Calu3 (cell line): ENCODE measurements at places on chromosomes 2 and 18. TPM values are rescaled to one million over a fixed set of nuclear protein-coding genes. Genes with fewer than 3 reads are reported as not detected.

DNA sequence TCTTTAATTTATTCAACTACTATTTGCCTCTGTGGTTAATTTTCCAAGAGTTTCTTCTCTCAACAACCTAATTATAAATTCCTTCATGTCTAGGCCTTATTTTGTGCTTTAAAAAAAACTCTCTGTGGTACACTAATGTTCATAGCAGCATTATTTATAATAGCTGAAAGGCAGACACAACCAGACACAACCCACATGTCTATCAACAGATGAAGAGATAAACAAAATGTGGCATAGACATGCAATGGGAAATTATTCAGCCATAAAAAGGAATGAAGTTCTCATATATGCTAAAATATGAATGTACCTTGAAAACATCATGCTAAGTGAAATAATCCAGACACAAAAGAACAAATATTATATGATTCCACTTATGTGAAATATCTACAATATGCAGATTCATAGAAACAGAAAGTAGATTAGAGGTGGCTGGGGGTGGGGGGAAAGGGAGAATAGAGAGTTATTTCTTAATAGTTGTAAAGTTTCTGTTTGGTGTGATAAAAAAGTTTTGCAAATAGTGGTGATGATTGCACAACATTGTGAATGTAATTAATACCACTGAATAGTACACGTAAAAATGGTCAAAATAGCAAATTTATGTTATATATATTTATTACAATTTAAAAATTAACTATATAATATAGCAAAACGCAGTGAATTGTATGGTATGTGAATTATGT lies 28.1 kb upstream of the RASGRP3 start:
- no peaks in the 10 kb centered on the region for H3K4me1 ChIP-seq
- H3K27ac ChIP-seq, result no peak overlapping the region
- no peak for DNase-seq
- H3K36me3 ChIP-seq, result no peaks in the 10 kb centered on the region

Gene BOLL
- total RNA-seq, result not detected in 2 replicates

- DNase-seq, result no peak
- no peaks in the 10 kb centered on the region for H3K4me1 ChIP-seq
- no peaks in the 10 kb centered on the region for H3K36me3 ChIP-seq
- no peak overlapping the region for H3K27ac ChIP-seq
These were observed 6.7 kb downstream of the CAVIN2 start for GRCh38 chr2:191839918-191840804.

DNA sequence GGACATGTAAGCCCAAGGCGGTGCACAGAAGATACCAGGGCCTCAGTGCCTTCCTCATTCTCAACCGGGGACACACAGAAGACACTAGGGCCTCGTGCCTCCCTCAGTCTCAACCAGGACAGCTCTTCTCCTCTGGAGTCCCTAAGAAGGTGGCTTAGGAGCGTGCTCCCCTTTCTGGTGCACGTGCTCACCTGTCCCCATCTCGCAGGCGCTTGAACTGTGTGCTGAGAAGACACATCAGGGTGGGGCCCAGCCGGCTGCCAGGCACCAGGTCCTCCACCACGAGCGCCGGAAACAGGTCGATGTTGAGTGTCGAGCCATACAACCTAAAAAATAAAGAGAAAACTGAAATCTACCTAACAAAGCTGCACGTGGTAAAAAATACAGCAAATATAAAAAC lies 99.9 kb downstream of the PXDN start:
- no peak for DNase-seq
- no peaks in the 10 kb centered on the region for H3K36me3 ChIP-seq
- no peak overlapping the region for H3K27ac ChIP-seq

- H3K27me3 ChIP-seq, result no peaks in the 10 kb centered on the region
- no peak for DNase-seq
- H3K36me3 ChIP-seq, result no peaks in the 10 kb centered on the region
- H3K4me3 ChIP-seq, result no peak overlapping the region
- H3K4me1 ChIP-seq, result no peaks in the 10 kb centered on the region
- H3K27ac ChIP-seq, result no peak overlapping the region
These were observed 420.5 kb downstream of the NRXN1 start for GRCh38 chr2:50611351-50611871.
